Peyer's patch (tissue), 4 donors: ENCODE measurements at places on chromosomes 1 and 21. TPM values are rescaled to one million over a fixed set of nuclear protein-coding genes. Genes with fewer than 3 reads are reported as not detected.

- H3K27me3 ChIP-seq: no peaks in the 10 kb centered on the region
- DNase-seq: no peak
- H3K4me1 ChIP-seq: no peaks in the 10 kb centered on the region
- H3K4me3 ChIP-seq: peak overlapping the region; percentile 89
These were observed 1.4 kb downstream of the HMGN1 start for GRCh38 chr21:39347537-39347936.

The CD53 gene
- 39.3 TPM for total RNA-seq

The PDC gene
- not detected for total RNA-seq

- H3K4me3 ChIP-seq: no peak overlapping the region
- H3K27ac ChIP-seq: no peak overlapping the region
- H3K4me1 ChIP-seq: no peaks in the 10 kb centered on the region
- H3K36me3 ChIP-seq: no peaks in the 10 kb centered on the region
- H3K27me3 ChIP-seq: no peaks in the 10 kb centered on the region
- no peak for DNase-seq
These were observed 111.5 kb downstream of the SEC16B start for GRCh38 chr1:177858332-177858821.

- no peaks in the 10 kb centered on the region for H3K4me1 ChIP-seq
- H3K27ac ChIP-seq: no peak overlapping the region
- H3K27me3 ChIP-seq: no peaks in the 10 kb centered on the region
- no peaks in the 10 kb centered on the region for H3K36me3 ChIP-seq
- H3K4me3 ChIP-seq: no peak overlapping the region
These were observed 38.0 kb downstream of the SAMD13 start for GRCh38 chr1:84339503-84339902.

The STPG1 gene
- 14.7 TPM for total RNA-seq

- DNase-seq: peak; percentile 40
- H3K4me1 ChIP-seq: peaks cover 17% of the 10 kb centered on the region
- peak overlapping the region; percentile 97 for H3K27ac ChIP-seq
- H3K4me3 ChIP-seq: no peak overlapping the region
- no peaks in the 10 kb centered on the region for H3K27me3 ChIP-seq
- H3K36me3 ChIP-seq: no peaks in the 10 kb centered on the region
These were observed 8.7 kb upstream of the SLC2A5 start for GRCh38 chr1:9078015-9078751.

GRCh38 chr1:113835686-113836290 lies 23.5 kb upstream of the RSBN1 start:
- H3K4me1 ChIP-seq: no peaks in the 10 kb centered on the region
- no peak for DNase-seq
- H3K27ac ChIP-seq: no peak overlapping the region
- H3K36me3 ChIP-seq: peaks cover 3% of the 10 kb centered on the region
- no peaks in the 10 kb centered on the region for H3K27me3 ChIP-seq

DNA sequence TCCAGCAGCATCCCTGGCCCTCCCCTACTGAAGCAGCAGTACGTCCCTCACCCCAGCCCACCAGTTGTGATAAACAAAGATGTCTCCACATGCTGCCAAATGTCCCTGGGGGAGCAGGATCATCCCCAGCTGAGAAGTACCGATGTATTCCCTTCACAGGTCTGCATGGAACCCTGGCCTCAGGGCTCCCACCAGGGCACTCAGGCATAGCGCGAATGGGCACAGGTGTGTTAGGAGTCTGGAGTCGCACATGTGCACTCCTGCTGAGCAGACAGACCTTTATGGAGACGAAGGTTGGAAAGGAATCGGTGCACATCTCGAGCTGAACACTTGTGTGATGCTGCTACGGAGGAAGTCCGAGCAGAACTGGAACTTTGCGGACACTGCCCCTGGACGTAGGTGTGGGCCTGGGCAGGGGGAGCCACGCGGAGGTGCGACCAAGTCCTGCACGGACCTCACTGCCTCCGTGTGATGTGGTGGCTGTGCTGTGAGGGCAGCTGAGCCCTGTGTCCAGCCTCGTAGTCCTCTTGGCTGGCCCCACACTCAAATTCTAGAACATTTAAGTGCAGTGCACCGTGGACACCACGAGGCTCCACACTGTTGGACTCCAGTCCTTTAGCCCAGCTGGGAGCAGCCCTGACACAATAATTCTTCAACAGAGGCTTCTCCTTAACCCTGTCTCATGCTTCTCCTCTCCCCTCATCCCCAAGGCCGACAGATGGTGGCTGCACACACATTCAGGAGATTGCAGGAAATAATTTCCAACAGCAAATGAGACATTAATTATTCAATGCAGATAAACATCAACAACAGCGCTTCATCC lies 43.4 kb downstream of the RSPH1 start:
- peaks cover 20% of the 10 kb centered on the region for H3K4me1 ChIP-seq
- DNase-seq: no peak
- H3K4me3 ChIP-seq: no peak overlapping the region
- H3K36me3 ChIP-seq: no peaks in the 10 kb centered on the region
- H3K27me3 ChIP-seq: no peaks in the 10 kb centered on the region

The SLC25A34 gene
- 65.3 TPM for total RNA-seq

DNA sequence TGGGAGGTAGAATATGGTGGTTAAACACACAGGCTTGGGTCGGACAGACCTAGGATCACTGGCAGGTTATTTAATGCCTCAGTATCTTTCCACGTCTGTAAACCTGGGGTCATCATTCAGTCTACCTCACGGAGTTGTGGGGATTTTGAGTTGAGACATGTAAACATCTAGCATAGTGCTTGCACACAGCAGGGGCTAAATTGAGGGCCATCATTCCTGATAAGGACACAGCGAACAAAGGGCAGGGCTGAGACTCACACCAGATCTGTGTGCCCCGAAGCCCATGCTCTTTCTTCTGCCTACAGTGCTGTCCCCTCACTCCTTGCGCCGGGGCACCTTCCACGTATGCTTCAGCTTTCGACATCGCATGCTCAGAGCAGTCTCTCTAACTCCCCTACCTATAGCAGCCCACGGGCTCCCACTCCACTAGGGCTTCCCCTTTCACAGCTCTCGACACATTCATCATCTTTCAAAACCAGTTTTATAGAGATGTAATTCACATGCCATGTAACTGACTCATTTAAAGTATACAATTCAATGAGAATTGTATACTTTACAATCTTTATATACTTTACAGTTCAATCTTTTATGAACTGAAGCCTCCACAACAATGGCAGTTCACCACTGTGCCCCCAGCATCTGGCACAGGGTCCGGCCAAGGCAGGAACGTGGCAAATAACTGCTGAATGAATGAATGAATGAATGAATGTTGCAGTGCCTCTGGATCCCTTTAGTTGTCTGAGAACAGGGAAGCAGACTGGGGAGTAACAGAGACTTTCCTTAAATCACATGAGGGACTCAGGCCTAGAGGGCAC lies 48.0 kb downstream of the GPR161 start:
- no peak overlapping the region for H3K27ac ChIP-seq
- no peaks in the 10 kb centered on the region for H3K27me3 ChIP-seq
- no peak overlapping the region for H3K4me3 ChIP-seq
- no peaks in the 10 kb centered on the region for H3K4me1 ChIP-seq
- H3K36me3 ChIP-seq: no peaks in the 10 kb centered on the region
- DNase-seq: no peak

The SYPL2 gene
- total RNA-seq: not detected

DNA sequence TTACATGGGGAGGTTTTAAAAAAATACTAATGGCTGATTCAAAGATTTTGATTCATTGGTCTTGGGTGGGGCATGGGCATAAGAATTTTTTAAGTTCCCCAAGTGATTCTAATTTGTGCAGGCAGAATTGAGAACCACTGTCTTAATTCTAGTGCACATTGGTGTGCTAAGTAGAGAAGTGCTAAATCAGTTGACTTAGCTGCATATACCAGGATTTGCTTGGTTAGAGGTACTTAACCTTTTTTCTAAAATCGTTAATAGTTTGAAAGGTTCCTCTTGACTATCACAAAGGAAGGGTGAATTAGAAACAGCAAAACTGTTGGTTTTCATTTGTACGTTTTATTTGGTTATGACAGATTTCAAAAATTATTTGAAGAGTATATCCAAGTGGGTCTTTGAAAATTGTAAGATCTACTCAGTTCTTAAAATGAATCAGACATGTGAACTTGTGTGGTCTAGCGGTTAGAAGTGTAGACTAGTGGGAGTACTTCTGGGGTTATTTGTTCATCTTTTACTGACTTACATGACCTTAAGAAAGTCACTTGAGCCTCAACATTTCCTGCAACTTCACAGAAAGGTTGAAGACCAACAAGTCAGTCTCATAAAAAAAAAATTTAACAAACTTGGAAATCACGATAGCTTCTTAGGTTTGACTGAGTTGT lies 66.7 kb downstream of the RPAP2 start:
- H3K4me3 ChIP-seq: no peak overlapping the region
- no peak overlapping the region for H3K27ac ChIP-seq
- peaks cover 8% of the 10 kb centered on the region for H3K36me3 ChIP-seq

GRCh38 chr1:204826970-204827369 lies 43.7 kb upstream of the NFASC start:
- H3K27ac ChIP-seq: no peak overlapping the region
- peaks cover 6% of the 10 kb centered on the region for H3K4me1 ChIP-seq
- DNase-seq: no peak
- no peaks in the 10 kb centered on the region for H3K36me3 ChIP-seq
- no peaks in the 10 kb centered on the region for H3K27me3 ChIP-seq

The FCRLB gene
- 0.57 TPM for total RNA-seq

DNA sequence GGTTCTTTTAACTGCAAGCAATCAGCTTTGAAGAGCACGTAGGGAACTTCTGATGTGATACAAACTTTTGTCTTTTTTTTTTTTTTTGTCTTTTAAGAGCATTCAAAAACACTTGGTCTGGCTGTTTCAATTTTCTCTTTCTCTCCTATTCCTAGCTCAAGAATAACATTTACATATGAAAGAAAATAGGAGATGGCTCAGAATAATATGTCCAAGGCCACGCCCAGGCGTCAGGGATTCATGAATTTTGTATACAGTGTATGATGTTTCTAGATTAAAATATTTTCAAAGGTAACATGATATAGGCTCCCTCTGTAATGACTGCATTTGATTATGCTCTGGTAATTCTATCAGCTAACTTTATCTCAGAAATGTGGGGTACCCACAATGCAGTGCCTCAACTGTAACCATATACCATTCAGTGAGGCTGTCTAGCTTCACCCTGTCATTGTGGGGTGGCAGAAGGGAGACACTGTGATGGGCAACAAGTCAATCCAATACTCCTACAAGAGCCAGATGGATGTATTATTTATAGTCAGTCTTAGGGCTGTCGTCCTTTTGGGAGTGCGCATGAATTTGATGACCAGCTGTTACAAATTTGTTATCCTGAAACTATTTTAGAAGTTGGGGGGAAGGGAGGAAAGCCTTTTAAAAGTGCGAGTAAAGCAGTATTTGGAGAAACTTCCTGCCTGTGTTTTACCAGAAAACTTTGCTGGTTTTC lies 1.5 kb upstream of the AKNAD1 start:
- no peaks in the 10 kb centered on the region for H3K4me1 ChIP-seq
- H3K36me3 ChIP-seq: no peaks in the 10 kb centered on the region
- no peaks in the 10 kb centered on the region for H3K27me3 ChIP-seq
- H3K27ac ChIP-seq: no peak overlapping the region

The DIPK1A gene
- total RNA-seq: 7.5 TPM

GRCh38 chr1:234897754-234898454 lies 230.7 kb downstream of the TOMM20 start:
- no peak for DNase-seq
- H3K4me3 ChIP-seq: no peak overlapping the region
- H3K36me3 ChIP-seq: no peaks in the 10 kb centered on the region
- no peaks in the 10 kb centered on the region for H3K4me1 ChIP-seq
- H3K27me3 ChIP-seq: no peaks in the 10 kb centered on the region
